NT2/D1 (cell line): ENCODE measurements at places on chromosomes 4 and X.

DNA sequence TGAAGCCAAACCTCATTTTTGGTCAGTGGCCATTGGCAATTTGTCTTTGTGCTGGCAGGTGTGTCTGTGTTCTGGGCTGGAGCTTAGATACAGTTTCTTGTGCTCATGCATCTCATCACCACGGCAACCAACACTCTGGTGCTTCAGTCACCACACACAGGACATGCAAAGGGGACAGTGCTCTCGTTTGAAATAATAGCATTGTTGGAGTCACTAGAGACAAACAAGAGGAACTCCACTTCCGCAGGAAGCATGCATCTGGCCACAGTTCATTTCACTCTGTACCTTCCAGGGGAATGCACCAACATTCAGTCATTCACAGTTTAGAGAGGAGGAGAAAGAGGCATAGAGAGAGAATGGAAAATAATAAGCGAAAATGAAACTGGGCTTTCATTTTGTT is 267.4 kb downstream of the ANK2 start:
- DNase-seq: no peak

DNA sequence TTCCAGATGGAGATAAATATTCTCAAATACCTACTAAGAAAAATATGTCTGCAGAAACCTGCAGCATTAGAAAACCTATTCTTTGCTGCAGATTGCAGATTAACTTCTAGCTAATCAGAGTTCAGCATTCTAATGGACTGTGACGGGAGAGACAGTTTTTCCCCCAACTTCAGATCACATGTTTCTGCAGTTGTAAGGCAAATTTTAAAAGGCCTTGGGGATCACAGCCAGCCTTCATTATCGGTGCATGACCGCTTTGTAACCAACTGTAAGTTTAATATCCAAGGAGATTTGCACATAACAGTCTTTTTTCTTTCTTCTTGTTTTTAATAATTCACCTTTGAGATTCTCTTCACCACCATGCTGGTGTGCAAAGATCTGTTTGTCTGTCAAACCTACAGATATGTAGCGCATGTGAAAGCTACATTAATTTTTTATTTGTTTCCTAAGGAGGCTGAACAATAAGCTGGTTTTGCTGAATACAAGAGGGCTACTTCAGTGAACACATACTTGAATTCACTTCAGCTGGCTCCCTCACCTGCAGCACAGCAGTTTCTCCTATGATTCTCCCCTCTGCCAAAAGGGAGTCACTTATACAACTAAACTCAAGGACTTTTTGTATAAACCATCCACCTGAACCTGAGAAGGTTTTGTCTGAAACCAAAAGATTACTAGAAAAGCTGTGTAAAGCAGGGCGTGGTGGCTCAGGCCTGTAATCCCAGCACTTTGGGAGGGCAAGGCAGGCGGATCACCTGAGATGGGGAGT is 488.5 kb downstream of the RPA4 start:
- no peak for DNase-seq

DNA sequence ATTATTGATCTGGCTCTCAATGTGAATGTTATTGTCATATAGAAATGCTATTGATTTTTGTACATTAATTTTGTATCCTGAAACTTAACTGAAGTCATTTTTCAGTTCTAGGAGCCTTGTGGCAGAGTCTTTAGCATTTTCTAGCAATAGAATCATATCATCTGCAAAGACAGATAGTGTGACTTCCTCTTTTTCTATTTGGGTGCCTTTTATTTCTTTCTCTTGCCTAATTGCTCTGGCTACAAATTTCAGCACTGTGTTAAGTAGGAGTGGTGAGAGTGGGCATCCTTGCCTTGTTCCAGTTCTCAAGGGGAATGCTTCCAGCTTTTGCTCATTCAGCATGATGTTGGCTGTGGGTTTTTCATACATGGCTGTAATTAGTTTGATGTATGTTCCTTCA is 102.7 kb downstream of the SH3BGRL start:
- DNase-seq: no peak

DNA sequence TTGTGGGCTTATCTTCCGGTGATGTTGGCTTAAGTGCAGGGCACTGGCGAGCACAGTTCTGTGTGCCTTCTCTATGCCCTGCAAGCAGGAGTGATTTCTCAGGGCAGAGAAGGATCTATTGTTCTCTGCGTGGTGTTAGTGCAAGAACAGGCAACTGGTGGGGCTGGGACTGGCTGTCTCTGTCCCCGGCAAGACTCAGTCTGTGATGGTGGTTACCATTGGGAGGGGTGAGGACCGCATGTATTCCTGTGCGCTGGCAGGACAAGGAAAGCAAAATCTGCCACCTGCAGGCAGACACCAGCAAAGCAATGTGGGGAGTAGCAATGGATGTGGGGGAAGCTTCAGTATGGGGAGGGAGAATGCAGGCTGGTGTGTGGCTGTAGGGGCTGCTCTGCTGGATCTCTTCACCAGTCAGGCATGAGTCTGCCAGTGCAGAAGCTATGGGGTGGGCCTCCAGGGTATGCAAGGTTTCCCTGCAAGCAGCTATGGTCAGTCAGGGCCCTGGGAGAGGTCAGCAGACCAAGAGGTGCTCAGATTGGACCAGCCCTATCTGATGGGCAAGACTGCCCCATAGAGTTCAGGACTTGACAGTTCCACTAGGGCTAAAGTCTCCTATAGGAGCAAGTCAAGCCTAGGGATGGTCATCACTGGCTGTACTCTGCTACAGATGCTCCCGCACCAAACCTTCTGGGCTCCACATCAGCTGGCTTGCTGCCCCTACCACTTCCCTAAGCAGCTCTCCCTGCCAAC is 16.8 kb downstream of the PF4 start:
- DNase-seq: no peak

- DNase-seq: no peak
These were observed 39.3 kb upstream of the MAGEA10 start for GRCh38 chrX:152177497-152178269.

- no peak for DNase-seq
These were observed 227.7 kb downstream of the VEGFC start for GRCh38 chr4:176565049-176565448.

DNA sequence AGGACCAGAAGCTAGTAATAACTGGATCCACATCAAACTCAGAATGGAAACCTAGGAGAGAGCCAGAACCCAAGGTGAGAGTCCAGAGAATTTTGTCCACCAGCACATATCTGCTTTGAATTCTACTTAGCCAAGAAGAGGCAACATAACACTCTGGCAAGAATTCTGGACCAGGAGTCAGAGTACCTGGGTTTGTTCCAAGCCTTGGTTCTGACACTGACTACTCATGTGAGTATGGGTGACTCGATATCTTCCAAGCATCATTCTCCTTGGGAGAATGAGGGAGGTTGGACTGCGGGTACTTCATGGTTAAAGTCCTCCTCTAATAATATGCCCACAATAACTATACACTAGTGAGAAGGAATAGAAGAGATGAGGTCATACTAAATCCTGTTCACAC is 144.0 kb upstream of the JADE1 start:
- no peak for DNase-seq

- no peak for DNase-seq
These were observed 39.8 kb upstream of the TADA2B start for GRCh38 chr4:7003176-7003878.

DNA sequence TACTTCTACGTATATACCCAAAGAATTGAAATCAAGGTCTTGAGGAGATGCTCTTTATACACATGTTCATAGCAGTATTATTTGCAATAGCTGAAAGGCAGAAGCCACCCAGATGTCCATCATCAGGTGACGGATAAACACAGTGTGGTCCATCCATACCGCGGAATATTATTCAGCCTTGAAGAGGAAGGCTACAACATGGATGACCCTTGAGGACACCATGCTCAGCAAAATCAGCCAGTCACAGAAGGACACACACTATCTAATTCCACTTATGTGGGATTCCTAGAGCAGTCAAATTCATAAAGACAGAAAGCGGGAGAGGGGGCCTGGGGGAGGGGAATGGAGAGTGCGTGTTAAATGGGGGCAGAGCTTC is 44.5 kb downstream of the RGS12 start:
- no peak for DNase-seq

DNA sequence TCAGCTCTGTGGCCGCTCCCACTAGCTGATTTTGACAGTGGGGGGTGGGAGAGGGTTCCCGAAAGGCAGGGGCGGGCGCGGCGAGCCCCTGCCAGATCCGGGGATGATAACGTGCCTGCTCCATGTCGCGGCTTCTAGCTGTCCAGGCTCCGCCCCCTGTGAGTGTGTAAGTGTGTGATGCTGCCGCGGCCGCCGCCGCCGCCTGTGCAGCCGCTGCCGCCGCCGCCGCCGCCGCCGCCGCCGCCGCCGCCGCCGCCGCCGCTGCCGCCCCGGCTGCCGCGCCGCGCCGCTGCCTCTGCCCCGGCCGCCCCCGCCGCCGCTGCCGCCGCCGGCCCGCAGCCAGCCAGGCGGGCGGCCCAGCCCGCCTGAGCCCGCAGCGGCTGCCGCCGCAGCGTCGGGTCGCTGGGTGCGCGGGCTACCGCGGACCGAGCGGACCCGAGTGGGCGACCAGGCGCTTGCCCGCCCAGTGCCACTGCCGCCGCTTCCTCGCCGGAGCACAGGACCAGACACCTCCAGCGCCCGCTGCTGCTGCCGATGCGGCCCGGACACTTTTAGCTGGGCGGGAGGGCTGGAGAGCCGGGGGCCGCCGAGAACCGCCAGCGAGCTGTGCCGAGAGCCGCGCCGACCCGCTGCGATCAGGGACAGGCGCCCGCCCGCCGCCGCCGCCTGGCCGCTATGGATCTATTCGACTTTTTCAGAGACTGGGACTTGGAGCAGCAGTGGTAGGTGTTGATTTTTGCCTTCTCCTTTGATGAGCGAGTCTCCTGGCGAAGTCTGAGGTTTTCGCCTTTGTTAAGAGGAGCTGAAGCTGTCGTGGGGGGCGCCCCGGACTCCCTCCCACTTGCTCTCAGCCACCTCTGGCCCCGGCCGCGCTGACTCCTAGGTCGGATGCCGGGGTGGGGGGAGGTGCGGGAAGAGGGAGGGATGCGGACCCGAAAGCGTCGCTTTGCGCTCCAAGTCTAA is at the start of gene AFF2:
TSS of gene AFF2 (plus strand) at position 195 of the 963 bp plus-strand sequence. CDS start at position 676, 481 bp downstream.
- DNase-seq: no peak

GRCh38 chr4:56211202-56211601 is 176.1 kb downstream of the AASDH start:
- DNase-seq: no peak

GRCh38 chr4:148774134-148774533 is 331.9 kb upstream of the NR3C2 start:
- no peak for DNase-seq

DNA sequence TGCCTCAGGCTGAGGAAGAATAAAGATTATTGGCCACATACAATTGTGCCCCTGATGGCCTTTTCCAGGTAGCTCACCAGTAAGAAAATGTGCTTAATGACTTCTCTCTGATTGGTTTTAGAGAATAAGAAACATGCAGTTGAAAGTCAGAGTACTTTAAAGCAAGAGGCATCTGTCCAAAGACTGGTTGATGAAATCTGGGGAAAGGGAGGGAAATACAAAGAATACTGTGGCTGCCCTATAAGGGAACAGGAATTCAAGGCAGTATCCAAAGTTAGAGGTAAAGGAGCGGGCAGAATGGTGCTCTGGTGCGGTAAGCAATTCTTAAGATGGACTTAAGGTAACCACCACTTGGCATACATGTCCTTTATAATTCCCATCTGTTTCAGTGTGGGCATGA is 11.4 kb downstream of the PBDC1 start:
- DNase-seq: no peak
